T follicular helper cell (primary cell): ENCODE measurements at places on chromosomes 12 and 14.

GRCh38 chr12:106889950-106890626, 65.6 kb upstream of the TMEM263 start:
- DNase-seq, result no peak

GRCh38 chr14:51716610-51717009, 64.9 kb downstream of the FRMD6 start:
- no peak for DNase-seq

DNA sequence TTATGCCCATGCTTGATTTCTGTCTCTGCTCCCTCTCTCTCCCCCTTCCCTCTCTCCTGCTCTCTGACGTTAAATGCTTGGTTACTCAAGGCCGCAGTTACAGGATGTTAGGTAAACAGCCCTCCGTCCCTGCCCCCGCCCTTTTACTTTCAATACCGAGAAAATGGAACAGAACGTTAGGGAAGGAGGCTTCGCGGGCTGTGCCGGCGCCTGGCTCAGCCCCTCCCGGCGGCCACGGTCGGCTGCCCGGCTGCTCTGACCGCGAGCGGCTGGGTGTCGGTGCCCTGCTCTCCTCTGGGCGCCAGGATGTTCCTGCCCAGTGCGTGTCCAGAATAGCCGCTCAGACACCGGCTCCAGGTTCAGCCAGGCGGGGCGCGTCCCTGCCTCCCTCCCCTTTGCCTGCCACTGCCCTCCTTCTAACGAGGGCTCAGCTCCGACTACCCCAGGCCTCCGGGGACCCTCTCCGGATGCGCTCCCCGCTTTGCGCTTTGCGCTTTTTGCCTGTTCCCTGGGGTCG, 166.1 kb downstream of the ADCK1 start:
- DNase-seq, result no peak

DNA sequence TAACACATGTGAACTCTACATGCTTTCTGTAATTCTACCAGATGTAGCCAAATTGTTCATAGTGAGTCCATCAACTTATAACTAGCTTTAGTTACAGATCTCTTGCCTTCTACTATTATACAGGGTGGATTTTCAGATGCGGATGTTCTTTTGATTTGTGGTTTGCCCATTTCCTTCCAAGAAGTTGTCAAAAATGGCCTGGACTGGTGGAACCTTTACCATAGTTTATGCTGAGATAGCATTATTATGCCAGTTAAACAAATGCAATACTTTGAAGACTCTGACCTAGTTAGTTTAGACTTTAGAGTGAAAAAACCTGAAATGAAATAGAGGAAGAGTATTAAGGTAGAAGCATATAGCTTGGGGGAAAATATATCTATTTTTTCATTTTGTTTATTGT, 27.4 kb upstream of the CFL2 start:
- no peak for DNase-seq

- DNase-seq, result no peak
Observed at GRCh38 chr12:131805421-131805820, 22.8 kb upstream of the MMP17 start.

DNA sequence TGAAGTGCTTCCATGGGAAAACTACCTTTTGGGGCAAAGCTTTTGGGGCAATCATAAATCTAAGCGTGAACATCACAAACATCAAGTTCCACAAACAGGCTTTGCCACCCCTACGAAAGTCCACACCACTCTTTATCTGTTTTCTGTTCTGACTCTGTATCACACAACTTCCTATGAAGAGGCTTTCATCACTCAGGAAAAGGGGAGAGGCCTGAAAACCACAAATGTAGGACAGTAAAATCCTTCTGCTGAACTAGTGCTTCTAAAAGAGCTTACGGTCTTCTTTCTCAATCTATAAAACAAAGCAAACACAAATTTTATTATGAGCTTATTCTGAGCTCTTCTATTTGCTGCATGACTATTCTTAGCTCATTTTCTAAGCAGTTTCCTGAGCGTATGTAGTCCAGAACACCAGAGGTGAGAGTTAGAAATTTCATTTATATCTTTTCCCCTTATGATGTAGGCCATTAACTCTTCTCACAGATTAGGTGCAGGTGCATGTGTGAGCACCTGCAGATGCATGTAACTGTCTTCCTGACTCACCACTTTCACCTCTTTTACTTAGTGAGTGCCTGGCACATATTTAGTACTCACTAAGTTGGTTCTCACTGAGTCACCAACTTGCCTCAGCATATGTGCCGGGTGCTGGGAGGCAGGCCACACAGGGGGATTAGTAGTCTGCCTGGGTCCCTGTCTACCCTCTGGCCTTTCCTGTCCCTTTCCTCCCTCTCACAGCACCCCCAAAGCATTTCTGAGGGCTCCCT, 32.9 kb upstream of the SYCP3 start:
- DNase-seq, result no peak

- DNase-seq, result no peak
Observed at GRCh38 chr12:112859291-112859690, 47.5 kb upstream of the OAS1 start.

DNA sequence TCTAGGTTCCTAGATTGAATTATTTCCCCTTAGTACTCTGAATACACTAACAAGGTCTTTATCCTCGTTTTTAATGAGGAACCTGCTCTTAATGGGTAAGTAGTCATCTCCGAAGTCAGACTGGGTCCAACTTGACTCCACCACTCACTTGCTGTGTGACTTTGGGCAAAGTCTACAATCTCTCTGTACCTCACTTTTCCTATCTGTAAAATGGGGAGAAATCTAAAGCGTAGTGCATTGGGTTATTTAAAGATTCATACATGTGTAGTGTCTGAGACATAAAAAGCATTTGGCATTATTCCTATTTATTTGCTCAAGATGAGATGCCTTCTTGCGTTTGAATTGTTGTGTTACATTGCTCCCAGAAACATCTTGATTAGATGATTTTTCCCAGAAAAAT, 51.5 kb downstream of the GTF2A1 start:
- DNase-seq, result no peak

- no peak for DNase-seq
Observed at GRCh38 chr14:101405171-101405883, 156.0 kb upstream of the DIO3 start.

DNA sequence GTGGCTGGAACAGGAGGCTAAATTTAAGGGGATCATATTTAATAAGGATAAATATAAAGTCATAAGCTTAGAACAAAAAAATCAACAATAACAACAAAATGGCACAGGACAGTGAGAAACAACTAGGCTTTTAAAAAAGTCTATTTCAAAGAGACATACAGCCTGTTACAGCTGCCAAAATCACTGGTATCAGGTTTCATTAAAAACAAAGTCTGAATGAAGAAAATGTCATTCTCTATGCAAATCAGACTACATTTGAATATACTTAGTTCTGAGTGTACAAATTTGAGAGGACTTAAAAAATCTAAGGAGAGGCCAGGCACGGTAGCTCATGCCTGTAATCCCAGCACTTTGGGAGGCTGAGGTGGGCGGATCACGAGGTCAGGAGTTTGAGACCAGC, 44.0 kb downstream of the TFCP2 start:
- no peak for DNase-seq

DNA sequence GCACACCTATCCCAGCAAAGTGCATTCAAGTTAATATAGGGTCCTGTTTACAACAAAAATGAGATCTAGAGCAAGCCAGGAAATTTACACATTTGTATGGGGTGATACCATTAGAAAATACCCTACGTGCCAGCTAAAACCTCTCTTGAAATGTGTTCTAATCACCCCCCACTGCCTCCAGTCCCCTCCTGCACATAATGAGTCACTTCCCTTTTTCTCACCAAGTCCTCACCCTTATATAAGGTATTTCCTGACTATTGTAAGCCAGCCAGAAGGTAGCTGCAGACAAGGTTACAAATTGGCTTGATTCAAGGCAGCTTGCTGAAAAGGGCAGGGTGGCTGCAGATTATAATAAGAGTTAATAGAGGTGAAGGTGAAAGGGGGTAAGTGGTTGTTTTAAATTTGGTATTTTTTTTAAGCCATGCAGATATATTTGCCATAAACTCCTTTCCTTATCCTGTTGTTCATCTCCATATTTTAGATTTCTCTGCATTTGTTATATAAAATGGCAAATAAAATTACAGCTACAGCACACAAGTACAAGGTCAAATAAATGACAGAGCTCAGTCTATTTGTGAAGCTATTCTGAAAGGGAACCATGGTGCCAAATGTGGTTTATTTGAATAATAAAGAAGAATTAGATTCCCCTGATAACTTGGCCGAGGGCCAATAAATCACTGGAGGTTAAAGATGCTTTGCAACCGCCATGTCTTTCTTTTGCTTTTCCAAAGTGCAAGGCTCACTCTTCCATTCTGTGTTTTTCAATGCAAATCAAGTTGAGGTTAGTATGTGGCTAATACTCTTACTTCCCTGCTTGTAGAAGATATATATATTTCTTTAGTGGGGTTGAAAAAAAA, 385.9 kb downstream of the EGLN3 start:
- no peak for DNase-seq

- DNase-seq, result no peak
Observed at GRCh38 chr14:59123975-59124374, 64.5 kb upstream of the DAAM1 start.

- DNase-seq, result no peak
Observed at GRCh38 chr12:53805791-53806190, 54.0 kb upstream of the CISTR start.
